ENCODE measurements at places on chromosomes 11 and 22.

DNA sequence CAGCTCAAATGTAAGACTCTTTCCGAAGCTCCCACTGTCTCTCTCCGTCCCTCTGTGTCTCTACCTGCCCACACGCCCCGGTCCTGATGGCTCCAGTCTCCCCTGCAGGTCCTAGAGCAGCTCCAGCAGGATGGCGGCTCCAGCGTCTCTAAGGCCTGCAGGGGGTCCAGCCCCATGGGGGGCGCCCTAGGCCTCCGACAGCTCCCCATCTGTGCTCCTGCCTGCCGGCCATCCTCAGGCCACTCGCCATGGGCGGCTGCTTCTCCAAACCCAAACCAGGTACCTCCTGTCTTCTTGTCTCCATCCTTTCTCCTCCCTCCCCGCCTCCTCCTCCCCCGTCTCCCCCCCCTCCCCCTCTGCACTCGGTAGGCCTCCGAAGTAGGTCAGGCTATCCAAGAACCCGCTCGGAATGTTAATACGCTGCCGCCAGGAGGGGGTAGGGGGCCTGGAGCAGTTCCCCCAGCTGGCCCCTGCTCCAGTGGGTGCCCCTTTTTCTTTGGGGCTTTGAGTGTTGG is 699 bp downstream of the AIFM3 start:
- DNase-seq = no peak

- no peak for DNase-seq
Observed at GRCh38 chr11:78654866-78655265, 80.2 kb upstream of the NARS2 start.

- no peak for DNase-seq
Observed at GRCh38 chr11:69492201-69492991, 10.9 kb downstream of the LINC01488 start.

DNA sequence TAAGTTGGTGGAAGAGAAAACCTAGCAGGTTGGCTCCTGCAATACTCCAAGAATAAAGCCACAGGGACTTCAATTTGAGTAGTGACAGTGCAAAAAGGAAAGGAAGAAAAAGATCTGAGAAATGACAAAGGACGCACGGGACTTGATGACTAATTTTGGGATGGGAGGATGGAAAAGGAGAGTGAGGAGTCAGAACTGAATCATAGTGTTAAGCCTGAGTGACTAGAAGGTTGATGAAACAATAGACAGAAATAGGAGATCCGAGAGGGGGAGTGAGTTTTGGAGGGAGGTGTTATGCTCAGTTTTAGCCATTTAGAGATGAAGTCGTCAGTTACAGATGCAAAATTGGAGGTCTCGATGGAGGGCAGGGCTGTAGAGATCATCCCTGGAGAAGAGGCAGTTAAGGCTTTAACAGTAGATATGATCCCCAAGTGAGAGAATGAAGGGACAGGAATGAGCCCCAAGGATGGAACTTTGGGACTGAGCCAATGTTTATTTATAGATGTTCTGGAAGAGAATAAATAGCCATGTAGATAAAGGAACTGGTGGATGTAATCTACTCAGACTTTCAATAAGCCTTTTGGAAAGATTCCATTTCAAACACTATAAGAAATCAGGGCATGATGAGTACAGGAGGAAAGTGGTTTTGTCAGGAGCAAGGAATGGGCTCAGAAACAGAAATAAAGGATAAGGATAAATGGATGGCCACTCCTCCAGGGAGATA is 108.9 kb upstream of the NCAM1 start:
- no peak for DNase-seq

DNA sequence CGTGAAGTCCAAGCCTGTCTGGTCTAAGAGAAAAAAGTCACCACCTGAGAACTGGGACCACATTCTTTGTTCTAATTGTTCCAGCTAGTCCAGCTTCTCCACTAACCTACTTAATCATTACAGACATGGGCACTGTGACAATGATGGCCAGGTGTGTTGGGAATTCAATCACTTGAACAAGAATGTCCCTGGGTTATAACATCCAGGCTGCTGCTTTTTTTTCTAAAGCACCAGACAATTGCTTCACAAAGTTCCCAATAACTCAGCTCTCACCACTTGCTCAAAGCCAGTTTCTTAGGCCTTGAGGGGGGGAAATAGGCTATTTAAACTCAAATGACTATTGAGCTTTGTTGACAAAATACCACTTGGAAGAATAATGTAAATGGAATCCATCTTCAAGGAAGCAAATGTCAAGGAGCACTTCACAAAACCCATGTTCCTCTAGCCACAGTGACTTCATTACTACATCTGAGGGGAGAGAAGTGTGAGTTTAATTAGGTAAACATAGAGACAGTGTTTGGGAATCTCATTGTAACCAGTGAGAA is 80.3 kb downstream of the ME3 start:
- no peak for DNase-seq

- peak; percentile 18 for DNase-seq
Observed at GRCh38 chr11:86676533-86677154, 4.2 kb upstream of the ME3 start.

DNA sequence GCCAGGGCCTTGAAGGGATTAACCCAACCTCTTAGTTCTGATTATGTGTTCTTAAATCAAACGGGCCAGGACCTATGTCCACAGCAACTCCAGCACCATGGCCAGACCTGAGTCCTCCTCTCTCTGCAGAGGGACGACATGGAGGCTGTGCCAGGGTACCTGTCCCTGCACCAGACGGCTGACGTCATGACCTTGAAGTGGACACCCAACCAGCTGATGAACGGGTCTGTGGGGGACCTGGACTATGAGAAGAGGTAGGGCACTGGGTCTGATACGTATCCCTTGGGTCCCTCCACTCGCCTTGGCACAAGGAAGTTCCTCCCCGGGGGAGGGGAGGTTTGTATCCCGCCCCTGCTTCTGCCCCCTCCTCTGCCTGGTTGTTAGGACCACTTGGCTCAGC is 53.6 kb downstream of the SGSM1 start:
- no peak for DNase-seq

GRCh38 chr11:121540627-121541026 is 87.9 kb upstream of the SORL1-AS1 start:
- no peak for DNase-seq

DNA sequence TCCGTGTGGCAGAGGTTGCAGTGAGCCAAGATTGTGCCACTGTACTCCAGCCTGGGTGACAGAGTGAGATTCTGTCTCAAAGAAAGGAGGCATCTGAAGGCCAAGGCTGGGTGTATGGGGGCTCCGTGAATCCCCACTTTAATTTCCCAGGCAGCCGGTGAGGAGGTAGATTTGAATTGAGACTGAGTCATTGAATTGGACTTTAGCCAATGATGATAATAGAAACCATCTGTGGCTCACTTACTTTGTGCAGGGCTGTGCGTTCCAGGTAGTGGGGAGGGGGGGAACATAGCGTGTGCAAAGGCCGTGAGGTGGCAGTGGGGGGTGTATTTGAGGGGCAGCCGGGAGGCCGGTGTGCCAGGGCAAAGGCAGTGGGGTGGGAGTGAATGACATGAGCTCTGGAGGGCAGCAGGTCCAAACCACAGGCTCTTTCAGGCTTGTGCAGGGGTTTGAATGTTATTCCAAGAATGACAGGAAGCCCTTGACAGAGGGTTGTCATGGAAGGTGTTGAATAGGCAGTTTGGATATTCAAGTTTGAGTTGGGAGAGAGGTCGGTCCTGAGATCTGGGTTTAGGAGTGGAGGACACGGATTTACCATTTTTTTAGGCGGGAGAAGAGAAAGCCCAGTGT is 6.1 kb downstream of the ARHGAP8 start:
- DNase-seq = no peak

DNA sequence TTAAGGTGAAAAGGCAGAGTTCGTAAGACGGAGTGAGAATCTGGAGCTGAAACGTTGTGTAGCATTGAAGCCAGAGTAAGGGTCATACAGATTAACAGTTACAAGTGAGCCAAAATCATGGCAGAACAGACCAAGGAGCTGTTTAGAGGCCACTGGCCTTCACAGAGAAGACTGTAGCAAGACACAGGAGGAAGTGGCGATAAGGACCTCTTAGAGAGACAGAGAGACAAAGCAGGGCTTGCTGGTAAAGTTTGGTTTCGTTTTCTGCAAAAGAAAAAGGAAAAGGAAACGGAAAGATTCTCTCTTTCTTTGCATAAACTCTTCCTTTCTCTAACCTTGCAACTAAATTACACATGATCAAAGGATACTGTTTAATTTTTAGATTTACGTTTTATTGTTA is 83.0 kb downstream of the AASDHPPT start:
- no peak for DNase-seq

DNA sequence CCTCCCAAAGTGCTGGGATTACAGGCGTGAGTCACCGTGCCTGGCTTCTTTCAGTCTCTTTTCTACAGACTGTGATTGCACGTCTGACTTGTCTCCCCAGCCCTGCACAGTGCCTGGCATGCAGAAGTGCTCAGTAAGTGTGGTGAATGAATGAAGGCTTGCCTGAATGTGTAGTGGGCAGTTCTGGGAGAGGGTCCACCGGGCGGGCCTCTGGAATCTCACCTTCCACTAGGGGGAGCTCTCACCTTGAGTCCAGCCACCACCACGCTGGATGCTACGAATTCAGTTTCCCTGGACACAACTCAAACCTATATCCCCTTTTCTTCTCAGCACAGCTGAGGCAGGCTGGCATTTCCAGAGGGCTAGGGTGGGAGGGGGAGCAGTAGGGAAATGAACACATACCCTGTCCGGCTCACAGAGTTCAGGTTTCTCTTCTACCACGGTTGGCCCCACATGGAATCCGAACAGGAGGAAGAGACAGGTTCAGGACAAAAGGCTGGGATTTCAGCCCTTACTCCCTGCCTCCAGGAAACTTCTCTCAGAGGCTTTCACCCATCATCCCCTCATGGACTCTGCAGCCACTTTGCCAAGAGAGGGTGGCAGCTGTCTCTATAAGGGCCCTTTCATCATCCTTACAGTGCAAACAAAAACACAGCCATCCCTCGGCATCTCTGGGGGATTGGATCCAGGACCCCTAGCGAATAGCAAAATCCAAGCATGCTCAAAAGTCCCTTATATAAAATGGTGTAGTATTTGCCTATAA is 86.8 kb downstream of the NECTIN1 start:
- DNase-seq = peak; percentile 22

- no peak for DNase-seq
Observed at GRCh38 chr11:111326824-111327223, 28.5 kb downstream of the POU2AF3 start.

- DNase-seq = peak; percentile 82
Observed at GRCh38 chr22:22710719-22711531, 66.5 kb downstream of the GGTLC2 start.

- DNase-seq = no peak
Observed at GRCh38 chr11:115049796-115050195, 371.5 kb downstream of the NXPE2 start.

DNA sequence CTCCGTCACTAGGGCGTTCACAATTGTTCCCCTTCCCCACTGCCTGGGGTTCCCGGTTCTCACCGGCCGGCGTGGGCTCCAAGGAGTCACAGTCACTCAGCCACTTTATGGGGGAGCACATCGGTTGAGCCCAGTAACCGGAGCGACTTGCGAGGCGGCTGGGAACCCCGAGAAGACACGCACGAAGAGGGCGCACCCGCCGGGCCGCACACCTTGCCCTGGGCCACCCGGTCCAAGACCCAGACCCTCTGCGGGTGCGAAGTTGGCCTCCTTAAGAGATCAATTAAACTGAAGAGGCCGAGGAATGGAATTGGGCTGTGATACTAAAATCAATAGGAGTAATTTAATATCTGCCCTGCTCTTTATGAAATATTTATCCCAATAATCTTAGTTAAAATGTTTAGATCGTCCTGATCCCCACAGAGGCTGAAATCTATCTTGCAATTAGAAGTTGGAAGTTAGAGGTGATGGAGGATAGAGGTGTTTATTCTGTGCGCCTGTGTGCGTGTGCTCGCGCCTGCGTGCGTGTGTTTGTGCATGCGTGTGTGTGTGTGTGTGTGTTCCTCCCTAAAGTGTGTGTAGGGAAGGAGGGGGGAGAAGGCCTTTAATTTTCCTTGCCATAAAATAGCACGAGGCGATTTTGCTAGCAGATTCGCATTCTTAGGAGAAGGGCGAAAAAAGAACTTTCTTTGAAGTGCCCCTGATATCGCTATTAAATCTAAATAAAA is 954 bp upstream of the MN1 start:
- DNase-seq = no peak

DNA sequence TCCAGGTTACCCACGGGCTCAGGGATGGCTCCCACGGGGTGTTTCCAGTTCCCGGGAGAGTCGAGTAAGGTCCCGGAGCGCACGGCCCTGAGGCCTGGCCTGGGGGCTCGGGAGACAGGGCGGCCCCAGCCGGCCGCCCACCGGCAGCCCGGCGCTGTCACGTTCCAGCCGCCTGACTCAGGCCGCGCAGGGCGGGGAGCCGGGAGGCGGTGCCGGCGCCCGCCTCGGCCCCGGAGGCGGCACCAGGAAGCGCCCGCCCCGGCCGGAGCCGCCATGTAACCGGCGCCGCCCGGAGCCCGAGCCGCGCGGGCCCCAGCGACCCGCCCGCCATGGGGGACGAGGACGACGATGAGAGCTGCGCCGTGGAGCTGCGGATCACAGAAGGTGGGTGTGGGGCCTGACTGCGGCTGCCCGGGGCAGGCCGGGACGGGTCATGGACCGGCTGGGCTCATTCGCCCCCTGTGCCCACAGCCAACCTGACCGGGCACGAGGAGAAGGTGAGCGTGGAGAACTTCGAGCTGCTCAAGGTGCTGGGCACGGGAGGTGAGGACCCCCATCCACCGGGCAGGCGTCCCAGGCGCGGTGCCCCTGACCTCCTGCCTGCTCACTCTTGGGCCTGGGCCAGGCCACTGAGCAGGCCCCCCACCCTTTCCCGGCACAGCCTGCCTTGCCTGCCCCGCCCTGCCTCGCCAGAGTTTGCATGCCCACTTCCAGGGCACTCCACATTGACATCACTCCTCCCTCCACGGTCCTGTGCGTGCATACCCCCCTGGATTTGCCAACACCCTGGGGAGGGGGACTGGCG is at the start of gene RPS6KA4:
Gene RPS6KA4, plus strand, starts transcription at position 256 of the 805 bp plus-strand sequence. Its CDS starts 74 bp downstream, at position 330.
- DNase-seq = peak; percentile 60

Measured in activated naive CD4-positive, alpha-beta T cell treated with anti-CD3 and anti-CD28 coated beads for 36 hours (primary cell).